Spinal cord (tissue), 10 donors: ENCODE measurements at places on chromosomes 5 and 9. TPM values are rescaled to one million over a fixed set of nuclear protein-coding genes. Genes with fewer than 3 reads are reported as not detected.

Gene DBH
- not detected for total RNA-seq

Gene IL31RA
- total RNA-seq = 9.7 TPM

Gene SPINK7
- total RNA-seq = not detected

Gene INSL4
- not detected for total RNA-seq

Gene UBTD2
- total RNA-seq = 37.7 TPM

Gene CCDC192
- 0.99 TPM for total RNA-seq

Gene STKLD1
- total RNA-seq = 3.6 TPM

Gene NNT
- total RNA-seq = 79.6 TPM

Gene SMC2
- total RNA-seq = 34.9 TPM

Gene DAB2IP
- total RNA-seq = 27.1 TPM

Gene KIF20A
- total RNA-seq = 13.5 TPM

Gene SERF1A
- total RNA-seq = 13.6 TPM

Gene C8G
- total RNA-seq = 1.3 TPM

Gene DIPK1B
- total RNA-seq = 47.8 TPM

Gene PRLR
- 5.3 TPM for total RNA-seq

Gene IFNB1
- total RNA-seq = not detected

Gene GFI1B
- 1.1 TPM for total RNA-seq

Gene PTCH1
- 24.2 TPM for total RNA-seq

Gene KLF4
- 39.1 TPM for total RNA-seq

Gene AMBP
- total RNA-seq = not detected

Gene PCDHB9
- 3.5 TPM for total RNA-seq

Gene GPRIN1
- 25.2 TPM for total RNA-seq

Gene CDX1
- total RNA-seq = not detected
